Fibroblast of skin of right quadriceps (primary cell): ENCODE measurements at places on chromosomes 13 and 19.

- no peak for DNase-seq
Measured at GRCh38 chr19:2653710-2654707, 48.5 kb downstream of the GNG7 start.

DNA sequence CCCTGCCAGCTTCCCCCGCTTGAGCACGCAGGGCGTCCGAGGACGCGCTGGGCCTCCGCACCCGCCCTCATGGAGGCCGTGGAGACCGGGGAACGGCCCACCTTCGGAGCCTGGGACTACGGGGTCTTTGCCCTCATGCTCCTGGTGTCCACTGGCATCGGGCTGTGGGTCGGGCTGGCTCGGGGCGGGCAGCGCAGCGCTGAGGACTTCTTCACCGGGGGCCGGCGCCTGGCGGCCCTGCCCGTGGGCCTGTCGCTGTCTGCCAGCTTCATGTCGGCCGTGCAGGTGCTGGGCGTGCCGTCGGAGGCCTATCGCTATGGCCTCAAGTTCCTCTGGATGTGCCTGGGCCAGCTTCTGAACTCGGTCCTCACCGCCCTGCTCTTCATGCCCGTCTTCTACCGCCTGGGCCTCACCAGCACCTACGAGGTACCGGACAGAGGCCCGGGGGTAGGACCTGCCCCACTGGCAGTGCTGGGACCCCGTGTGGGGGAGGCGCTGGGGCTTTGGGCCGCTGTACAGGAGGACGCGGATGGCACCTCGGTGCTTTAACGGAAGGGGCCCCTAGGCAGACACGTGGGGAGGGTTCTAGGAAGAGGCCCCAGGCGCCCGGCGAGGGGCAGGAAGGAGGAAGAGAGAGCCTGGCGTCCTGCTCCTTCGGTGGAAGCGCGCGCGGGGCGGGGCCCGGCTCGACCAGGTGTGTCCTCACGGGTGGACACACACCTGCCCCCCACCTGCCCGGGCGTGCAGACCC is 681 bp downstream of the SLC5A5 start:
- DNase-seq, result no peak

GRCh38 chr19:11264452-11265176 is 2.3 kb upstream of the DOCK6 start:
- no peak for DNase-seq

DNA sequence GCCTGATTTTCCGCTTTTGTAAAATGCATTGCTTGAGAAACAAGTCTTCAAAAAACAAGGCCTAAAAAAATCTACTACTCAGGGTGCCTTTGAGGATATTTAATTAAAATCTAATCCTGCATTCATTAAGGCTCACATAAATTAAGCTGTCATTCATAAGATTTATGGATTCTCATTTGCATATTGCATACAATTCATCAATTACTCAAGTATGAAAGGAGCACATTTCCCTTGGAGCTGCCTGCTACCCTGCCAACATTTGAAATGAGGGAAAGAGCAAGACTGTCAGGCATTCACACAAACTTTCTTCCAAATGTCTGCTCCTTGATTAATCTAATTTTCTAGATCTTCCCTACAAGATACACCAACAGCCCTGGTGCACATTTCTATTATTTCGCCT is 140.0 kb downstream of the DACH1 start:
- DNase-seq, result no peak

DNA sequence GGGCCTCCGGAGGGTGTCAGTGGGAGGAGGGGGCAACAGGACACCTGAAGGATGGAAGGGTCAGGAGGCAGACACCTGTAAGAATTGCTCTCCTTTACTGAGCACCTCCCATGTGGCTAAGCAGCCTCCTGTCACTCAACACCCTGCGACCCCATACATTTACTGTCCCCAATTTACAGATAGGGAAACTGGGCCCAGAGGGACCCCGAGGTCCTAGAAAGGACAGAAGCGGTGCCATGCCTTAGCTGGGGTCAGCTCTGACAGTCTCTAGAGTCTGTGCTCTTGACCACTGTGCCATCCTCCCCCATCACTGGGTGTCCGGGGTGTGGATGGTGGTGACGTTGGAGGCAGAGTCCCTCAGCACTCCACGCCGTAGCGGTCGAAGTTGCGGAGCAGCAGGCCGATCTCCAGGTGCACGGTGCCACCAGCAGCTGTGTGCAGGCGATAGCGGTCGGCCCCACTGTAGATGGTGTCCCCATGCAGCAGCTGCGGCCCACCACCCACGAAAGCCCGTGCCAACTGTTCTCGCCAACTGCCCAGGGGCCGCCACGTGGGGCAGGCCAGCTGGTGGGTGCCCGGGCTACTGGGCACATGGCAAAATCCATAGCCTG is 726 bp upstream of the TGFB1 start:
- DNase-seq, result no peak

GRCh38 chr19:28727480-28728159 is 485.3 kb downstream of the UQCRFS1 start:
- peak; percentile 7 for DNase-seq

DNA sequence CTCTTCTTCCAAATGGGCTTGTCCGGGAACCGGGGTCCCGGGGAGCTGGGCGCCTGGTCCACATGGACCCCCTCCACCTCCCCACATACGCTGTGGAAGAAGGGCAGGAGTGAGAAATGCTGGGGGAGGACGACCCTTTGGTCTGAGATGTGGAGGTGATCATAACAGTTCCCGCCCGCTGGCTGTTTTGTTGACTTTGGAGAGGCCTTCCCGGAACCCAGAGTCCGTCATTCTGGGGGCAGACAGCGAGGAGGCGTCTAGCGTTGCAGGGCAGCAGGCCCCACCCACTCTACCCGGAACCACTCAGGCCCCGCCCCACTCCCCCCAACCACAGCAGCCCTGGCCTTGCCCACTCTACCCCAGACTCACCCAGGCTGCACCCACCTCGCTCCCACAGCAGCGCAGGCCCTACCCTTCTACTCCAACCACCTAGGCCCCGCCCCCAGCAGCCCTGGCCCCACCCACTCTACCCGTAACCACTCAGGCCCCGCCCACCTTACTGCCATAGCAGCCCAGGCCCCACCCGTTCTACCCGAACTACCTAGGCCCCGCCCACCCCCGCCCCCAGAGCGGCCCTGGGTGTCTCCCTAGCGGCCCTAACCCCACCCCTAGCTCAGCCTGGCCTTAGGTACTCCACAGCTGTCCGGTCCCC is 7.1 kb downstream of the GPR108 start:
- DNase-seq, result no peak

- DNase-seq, result no peak
Measured at GRCh38 chr19:42276284-42276683, 7.2 kb downstream of the CIC start.

DNA sequence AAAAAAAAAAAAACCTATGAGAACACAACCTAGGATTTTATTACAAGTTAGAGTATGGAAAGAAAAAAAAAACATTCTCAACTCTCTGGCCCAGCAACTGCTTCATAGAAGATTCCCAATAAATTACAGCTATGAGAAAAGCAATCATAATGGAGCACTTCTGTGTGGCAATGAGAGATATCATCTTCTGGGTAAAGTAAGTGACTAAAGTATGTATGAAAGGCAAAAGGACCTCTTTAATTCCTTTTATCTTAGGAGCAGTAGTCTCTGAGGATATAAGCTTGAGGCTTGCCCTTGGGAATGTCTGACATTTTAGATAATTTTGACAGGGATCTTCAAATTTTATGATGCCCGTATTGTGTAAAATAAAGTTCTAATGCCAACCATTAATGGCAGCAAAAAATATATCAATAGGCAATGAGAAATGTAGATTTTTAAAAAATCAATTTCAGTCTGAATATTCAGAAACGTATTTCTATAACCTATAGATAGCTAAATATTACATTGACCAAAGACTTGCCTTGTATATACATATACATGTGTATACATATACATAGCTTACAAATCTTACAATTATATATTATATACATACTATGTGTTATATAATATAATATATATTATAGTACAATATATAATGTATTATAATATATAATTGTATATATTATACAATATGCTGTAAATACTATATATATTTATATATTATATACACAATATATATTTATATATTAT is 823.9 kb upstream of the SLITRK1 start:
- DNase-seq, result no peak

- no peak for DNase-seq
Measured at GRCh38 chr13:102003848-102004570, 397.8 kb downstream of the FGF14 start.

DNA sequence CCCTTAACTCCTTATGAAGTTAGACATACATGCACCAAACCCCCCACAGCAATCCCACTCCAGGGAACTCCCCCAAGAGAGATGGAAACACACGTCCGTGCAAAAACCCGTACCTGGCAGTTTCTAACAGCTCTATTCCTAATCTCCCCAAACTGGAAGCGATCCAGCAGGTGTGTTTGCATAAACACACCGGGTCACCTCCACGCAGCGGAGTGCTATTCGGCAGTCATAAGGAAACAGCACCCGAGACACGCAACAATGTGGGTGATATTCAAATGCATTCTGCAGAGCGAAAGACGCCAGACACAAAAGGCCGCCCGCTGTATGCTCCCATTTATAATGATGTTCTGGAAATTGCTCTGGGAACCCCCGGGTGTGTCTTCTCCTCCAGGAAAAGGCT is 6.8 kb upstream of the ZNRF4 start:
- DNase-seq, result no peak
